ENCODE measurements at places on chromosomes 5 and 9.
A peak's percentile ranks its signal among the peaks of the same experiment; 100 is the strongest.

- DNase-seq = no peak
Observed at GRCh38 chr9:19550009-19550408, 141.2 kb downstream of the ACER2 start.

- no peak for DNase-seq
Observed at GRCh38 chr5:82278711-82279370, 687 bp upstream of the RPS23 start.

- DNase-seq = peak; percentile 56
Observed at GRCh38 chr9:25716220-25716872, 38.1 kb upstream of the TUSC1 start.

DNA sequence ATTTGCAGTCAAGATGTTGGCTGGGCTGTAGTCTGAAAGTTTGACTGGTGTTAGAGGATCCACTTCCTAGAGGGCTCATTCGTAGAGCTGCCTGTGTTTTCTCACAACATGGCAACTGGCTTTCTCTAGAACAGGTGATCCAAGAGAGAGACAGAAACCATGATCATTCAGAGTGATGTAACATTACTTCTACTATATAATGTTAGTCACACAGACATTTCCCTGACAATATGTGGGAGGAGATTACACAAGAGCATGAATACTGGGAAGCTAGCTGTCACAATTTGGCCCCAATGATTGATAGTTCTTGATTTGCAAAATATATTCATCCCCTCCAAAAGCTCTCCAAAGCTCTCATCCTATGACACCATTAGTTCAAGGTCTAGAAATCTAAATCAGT, 10.9 kb upstream of the TMEM161B start:
- peak; percentile 51 for DNase-seq

DNA sequence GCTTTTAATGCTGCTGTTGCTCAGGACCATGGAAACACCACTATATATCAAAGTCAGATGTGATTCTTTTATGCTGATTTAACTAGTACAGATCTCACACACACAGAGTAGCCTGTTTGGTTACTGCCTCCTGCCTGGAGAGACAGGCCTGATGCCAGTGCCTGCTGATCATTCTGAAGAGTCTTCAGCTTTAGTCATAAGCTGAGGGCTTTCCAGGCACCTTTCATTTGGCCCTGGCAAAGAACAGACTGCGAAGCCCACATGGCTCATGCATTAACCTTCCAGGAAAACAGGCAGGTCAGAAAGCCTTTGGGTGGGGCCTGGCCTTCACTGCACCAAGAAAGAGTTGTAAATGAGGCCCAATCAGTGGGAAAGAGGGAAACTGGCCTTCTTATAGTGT, 144.7 kb downstream of the SAXO1 start:
- DNase-seq = peak; percentile 35

DNA sequence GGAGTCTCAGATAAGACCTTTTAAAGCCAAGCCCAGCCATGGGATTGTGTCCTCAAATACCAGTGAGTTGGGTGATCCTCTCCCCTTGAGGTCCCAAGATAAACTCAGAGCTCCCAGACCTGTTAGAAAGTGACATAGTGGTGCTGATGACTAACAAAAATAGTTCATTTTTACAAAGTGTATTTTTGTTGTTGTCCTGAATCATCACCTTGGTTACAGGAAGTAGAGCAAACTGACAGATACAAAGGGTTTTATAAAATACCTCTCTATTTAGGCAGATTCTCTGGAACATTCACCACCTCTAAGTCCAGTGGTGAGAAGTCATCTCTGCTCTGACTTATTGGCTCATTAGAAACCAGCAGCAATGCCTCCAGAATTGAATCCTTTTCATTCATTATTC, 259.3 kb downstream of the CEMIP2 start:
- DNase-seq = no peak

DNA sequence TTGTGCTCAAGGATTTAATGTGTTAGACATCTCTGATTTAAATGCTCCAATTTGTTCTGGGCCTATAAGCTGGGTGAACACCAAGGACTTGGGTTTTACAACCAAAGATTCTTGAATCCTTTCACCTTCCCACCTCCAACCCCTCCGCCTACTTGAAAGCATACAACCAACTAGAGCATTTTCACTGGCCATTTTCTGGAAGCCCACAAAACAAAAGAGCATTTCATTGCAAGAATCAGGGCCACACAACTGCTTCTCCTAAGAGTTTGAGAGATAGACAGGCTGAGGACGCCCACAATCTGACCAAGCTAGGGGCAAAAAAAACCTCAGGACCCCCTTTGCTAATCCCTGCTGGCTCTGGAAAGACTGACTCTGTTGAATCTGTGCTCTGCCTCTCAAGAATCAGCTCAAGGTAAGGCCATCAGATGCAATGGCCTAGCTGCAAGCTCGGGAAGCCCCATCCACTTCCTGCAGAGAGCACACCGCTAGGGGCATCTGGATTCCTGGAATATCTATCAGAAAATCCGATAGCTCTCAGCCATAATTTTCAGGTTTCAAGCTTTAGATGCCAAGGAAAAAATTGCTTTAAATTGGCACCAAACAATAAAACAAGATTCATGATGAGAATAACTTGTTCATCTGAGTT, 57.7 kb downstream of the RETREG1 start:
- DNase-seq = no peak

DNA sequence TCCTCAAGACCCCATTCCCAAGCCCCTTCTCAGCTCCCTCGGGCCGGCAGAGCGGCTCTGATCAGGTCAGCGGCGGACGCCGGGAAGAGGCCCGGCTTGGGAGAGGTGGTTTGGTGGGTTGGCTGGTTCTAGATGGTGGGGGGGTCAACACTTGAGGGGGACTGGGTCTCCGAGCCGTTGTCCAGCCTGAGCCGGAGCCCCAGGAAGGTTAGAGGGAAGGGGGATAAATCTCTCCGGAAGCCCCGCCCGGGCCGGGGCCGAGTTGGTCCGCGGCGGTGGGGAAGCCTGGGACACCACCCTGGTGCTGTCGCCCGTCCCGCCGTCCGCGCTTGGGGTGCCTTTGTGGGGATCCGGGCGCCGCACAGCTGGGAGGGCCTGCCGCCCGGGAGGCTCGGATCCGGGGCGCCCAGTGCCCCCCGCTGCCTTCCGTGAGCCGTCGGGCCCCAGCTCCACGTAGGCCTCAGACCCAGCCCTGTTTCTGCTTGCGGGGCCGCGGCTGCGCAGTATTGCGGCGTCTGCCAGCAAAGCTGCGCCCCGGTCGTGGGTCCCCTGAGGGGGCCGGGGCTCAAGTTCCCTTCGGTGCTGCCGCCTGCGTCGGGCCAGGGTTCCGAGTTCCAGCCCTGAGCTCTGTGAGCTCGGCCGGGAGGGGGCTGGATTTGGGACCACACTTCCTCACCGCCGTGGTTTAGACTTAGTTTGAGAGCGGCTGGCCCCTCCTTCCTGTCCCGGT, 542 bp upstream of the TRIM52 start:
- DNase-seq = peak; percentile 55

DNA sequence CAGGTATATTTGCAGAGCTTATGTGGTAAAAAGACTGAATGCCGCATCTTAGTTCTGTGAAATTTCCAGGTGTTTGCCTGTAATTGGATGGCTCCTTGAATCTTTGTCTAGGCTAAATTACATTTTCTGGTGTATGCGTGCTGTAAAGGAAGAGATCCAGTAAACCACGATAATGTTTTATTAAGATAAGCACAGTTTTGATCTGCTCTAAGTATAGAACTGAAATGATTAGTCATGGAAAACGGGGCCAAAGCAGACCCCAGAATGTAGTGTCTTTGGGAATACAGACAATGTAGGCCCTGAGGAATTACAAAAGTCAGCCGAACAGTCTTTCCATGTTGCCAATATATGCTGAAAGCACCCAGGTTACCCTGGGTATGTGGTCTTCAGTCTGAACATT, 257.3 kb downstream of the FANCC start:
- no peak for DNase-seq

- peak; percentile 41 for DNase-seq
Observed at GRCh38 chr9:87062746-87063145, 115.4 kb upstream of the GAS1 start.

DNA sequence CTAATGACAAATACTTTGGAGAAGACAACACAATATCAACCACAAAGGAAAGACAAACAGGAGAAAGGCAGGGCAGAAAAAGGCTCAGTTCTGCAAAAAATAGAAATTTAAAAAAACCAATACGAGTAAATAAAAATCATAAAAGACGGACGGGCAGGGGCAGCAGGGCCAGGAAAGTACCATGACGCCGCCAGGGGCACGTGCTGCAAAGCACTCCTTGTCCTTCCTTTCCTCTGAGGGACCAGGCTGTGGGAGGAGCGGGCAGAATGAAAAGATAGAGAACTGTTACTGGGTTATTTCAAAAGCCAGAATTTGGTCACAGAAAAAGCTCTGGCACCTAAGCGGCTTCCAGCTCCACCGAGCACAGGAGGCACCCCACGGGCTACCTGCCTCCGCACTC, 53.9 kb downstream of the HABP4 start:
- no peak for DNase-seq

GRCh38 chr5:17056141-17056631, 120.1 kb upstream of the MYO10 start:
- no peak for DNase-seq

GRCh38 chr9:97632248-97632984, 752 bp downstream of the TSTD2 start:
- peak; percentile 82 for DNase-seq

GRCh38 chr5:4374866-4375265, 765.3 kb upstream of the ADAMTS16 start:
- DNase-seq = no peak

- no peak for DNase-seq
Observed at GRCh38 chr5:141001844-141002604, 35.7 kb downstream of the PCDHAC2 start.

DNA sequence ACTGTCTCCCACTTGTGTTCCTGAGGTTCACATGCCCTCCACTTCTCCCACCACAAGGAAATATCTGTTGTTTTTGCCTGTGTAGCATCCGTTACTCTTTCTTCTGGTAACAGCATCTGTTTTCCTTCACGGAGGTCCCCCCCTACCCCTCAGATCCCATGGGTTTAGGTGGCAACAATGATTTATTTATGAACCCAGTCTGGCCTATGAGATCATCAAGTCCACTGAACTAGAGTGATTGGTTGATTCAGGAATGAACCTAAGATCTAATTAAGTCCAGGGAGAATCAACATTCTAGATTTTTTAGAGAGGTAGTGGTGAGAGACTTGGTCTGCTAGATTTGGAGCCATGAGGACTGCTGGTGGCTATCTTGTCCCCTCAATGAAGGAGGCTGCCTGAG, 166.8 kb downstream of the NR3C1 start:
- DNase-seq = no peak

- no peak for DNase-seq
Observed at GRCh38 chr9:133430244-133430643, 8.1 kb downstream of the ADAMTS13 start.

- peak; percentile 25 for DNase-seq
Observed at GRCh38 chr5:112312295-112313275, 106.5 kb downstream of the EPB41L4A start.

DNA sequence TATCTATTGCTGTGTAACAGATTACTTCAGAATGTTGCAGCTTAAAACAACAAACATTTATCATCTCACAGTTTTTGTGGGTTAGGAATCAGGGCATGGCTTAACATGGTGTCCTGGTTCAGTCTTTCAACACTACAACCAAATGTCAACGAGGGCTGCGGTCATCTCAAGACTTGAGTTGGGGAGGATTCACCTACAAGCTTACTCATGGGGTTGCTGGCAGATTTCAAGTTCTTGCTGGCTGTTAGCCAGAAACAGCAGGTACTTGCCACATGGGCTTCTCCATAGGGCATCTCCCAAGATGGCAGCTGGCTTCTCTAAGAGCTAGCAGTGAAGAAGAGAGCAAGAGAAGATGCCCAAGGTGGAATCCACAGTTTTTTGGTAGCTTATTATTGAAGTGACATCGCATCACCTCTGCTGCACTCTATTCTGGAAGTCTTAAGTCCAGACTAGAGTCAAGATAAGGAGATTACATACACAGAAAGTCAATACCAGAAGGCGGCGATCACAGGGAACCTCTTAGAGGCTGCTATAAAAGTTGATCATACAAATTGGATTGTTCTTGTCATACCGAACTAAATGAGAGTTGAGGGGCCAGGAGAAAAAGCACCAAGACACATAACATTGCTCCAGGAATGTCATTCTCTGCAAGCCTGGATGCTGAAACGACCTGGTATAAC, 42.2 kb downstream of the C9orf153 start:
- peak; percentile 74 for DNase-seq

DNA sequence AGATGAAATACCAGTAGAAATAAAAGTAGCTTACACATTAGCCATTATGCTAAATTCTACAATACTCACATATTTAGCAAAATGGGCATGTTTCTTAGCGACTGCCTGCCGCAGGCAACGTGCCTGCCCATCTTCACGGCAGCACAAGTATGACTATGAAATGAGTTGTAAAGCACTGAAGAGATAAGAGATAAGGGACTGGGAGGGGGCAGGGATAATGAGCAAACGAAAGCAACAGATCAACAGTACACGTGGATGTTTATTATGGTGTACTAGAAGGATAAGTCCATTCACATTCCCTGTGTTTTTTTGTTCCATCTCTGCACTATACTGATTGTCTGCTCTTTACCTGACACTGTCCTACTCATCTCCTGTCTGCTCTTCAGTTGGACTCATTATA, 44.1 kb upstream of the KCNN2 start:
- DNase-seq = peak; percentile 43

DNA sequence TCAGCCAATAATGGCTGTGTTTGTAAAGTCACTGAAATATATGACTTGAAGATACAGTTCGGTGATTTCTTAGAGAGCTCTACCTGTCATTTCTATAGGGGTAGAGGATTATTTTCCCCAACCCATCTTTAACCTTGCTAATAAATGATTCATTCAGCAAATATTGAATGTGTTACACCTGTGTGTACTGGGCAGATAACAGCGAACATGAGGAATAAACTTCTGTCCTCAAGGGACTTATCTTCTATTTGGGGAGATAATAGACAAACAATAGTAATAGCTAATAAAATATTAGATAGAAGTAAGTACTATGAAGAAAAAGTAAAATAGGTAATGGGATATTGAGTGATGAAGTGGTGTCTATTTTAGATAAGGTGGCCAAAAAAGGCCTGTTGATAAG, 9.3 kb downstream of the TTC23L start:
- DNase-seq = no peak

GRCh38 chr5:141611289-141611688, 7.5 kb downstream of the DIAPH1 start:
- DNase-seq = peak; percentile 35

DNA sequence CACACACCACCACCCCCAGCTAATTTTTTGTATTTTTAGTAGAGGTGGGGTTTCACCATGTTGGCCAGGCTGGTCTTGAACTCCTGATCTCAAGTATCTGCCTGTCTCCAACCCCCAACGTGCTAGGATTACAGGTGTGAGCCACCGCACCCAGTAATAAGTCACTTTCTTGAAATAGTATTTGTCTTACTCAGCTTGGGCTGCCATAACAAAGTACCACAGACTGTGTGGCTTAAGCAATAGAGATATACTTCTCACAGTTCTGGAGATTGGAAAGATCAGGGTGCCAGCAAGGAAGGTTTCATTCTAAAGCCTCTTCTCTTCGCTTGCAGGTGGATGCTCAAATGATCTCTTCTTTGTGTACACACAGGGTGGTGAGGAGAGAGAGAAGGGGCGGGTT, 99.8 kb downstream of the ARRDC3 start:
- peak; percentile 35 for DNase-seq

- DNase-seq = no peak
Observed at GRCh38 chr5:144356489-144356888, 185.8 kb downstream of the KCTD16 start.

Data from amniotic epithelial cell (primary cell).